NCI-H2081 (cell line): ENCODE measurements at places on chromosomes 1 and 21.
A peak's percentile ranks its signal among the peaks of the same experiment; 100 is the strongest.

DNA sequence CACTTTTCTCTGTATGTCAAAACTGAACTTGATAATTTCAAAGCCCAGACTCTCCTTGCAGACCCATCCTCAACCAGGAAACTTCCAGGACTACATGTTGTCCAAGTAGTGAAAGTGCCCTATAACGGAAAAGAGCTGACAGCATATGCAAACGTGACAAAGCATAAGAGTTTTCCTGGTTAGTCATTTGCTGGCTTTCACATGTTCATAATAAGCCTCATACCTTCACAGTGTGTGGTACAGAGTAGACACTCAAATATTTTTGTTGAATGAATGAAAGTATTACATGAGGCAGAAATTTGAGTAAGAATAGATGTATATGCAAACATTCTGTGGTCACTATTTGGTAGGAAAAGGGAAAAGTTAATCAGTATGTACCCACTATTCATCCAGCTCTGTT lies 473.3 kb downstream of the MRPL39 start:
- DNase-seq, result no peak

DNA sequence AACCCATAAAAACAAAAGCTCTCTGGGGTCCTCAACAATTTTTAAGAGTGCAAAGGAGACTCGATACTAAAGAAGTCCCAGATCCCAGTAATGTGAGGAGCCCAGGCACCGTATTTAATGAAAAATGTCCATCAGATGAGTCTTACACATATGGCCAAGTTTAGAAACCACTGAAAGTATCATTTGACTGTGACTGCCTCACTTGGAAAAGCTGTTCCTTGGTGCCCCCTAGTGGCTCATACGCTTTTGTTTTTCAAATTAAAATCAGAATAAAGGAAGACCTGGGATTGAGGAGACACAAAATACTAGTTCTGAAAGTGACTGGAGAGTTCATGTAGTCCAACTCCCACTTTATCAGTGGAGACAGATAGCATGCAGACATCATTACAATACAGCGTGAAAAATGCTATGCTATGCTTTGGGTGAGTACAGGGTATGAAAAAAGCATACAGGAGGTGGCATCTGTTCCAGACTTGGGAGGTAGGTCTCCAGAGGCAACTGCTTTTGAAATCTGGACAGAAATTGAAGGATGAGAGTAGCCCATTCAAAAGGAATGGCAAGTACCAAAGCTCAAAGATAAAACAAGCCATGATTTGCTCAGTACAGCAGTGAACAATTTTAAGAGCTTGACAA lies 33.8 kb downstream of the GDAP2 start:
- peak; percentile 33 for DNase-seq

DNA sequence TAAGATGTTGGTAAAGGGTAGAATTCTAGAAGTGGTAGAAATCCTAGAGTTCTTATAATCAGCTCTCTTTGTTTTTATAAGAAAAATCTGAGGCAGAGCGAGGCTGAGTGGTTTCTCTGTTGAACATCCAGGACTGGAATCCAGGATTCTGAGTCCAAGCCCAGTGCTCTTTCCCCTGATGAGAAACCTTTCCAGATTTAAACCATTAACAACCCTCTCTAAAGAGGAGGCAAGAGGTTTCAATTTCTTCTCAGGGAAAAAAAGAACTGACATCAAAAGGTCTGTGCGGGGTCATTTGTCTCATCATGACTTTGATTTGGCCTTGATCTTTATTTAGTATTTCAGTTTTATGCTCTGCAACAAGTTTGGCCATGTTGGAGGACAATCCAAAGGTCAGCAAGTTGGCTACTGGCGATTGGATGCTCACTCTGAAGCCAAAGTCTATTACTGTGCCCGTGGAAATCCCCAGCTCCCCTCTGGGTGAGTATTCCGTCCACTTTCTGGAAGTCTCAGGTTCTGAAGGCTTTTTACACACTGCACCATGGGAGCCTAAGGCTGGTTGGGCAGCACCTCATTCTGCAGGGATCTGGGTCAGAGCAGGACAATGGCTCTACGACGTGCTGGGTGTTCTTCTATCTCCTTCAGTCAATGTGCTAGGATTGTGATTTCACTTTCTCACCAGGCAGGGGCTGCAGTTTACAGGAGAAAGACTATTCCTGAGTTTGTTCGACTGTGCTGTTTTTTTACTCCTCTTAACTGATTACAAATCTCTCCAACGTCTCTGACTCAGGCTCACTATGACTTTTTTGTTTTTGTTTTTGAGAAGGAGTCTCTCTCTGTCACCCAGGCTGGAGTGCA lies 18.9 kb upstream of the CCT8 start:
- no peak for DNase-seq

DNA sequence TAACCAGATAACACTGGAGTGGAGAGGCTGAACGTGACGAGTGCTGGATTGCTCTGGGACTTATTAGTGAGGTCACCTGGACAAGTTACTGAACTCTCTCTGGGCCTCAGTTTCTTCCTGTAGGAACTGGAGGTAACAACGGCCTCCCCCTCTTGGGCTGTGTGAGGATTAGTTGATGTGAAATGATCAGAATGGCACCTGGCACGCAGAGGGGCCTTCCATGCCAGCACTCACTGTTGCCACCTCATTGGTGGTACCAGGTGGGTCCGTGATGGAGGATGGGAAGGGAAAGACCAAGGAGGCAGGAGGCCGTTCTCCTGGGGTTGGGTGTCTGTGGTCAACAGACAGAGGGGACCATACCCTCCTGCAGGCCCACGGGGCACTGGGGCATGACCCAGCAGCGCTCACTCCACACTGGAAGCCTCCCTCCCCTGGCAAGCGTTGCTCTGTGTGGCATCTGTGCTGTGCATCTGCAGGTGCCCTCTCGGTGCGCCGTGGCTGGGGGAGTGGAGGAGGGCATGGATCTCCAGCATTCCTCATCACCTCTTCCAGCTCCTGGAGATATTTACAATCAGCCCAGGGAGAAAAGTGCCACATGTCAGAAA lies 349.5 kb upstream of the VAMP3 start:
- no peak for DNase-seq

DNA sequence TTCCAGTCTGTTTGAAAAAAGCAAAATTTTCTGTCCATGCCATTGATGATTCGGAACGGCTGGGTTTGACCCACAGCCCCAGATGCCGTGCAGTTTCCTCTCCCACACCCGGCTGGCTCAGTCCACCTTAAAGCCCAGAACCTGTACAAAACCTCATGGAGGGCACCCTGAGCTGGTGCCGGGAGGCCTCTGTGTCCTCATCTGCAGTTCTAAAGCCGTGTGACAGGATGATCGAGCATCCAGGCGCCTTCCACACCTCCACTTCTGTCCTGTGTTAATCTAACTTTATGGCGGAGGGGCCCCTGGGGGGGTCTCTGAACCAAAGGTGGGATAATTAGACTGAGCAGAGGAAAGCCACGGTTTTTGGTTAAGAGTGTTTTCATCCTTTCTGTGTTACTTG lies 49.6 kb downstream of the SLC37A1 start:
- DNase-seq, result no peak
